ENCODE measurements at places on chromosomes 6 and 20.

- DNase-seq = no peak
Measured at GRCh38 chr20:33971147-33971975, 22.4 kb upstream of the RALY start.

- no peak for DNase-seq
Measured at GRCh38 chr20:38075161-38075998, 41.8 kb downstream of the RPRD1B start.

DNA sequence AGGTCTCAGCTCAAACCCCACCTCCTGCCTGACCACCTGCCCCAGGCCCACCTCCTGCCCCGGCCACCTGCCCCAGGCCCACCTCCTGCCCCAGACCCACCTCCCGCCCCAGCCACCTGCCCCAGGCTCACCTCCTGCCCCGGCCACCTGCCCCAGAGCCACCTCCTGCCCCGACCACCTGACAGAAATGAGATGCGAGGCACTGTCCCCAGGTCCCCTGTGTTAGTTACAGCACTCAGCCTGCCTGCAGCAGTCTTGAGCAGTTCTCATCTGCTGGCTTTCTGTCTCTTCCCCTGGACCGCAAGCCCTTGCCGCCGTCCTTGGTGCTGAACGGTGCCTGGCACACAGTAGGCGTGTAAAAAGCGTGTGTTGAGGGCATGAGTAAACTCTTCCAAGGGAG, 79.5 kb downstream of the CDH4 start:
- DNase-seq = no peak

GRCh38 chr6:91961671-91962070, 1374.8 kb upstream of the MAP3K7 start:
- DNase-seq = no peak

DNA sequence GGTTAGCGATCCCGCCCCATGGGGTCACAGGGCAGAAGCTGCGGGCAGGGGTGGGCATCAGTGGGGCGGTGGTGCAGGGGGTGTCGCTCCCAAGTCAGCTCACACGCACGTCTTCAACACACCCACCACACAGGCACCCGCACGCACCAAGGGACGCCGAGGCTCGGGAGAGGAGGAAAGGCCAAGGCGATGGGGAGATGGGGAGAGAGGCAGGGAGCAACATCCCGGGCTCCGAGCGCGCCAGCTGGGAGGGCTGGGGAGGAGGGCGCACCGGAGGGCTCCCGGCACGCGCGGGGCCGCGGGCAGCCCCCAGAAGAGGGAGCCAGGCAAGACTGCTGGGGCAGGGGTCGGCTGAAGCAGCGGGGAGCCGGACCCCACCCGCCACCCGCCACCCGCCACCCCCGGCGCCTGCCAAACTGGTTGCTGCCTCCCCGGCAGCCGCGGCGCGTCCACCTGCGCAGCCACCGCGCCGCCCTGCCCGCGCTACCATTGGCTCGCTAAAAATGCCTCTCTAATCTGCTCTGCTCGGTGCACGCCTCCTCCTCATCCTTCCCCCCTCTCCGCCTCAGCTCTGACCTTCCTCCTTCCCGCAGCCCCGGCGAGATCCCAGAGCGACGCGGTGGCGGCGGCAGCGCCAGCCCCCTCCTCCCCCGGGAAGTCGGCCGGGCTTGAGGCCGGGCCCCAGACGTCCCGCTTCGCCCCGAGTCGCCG, at the start of gene PACSIN1:
PACSIN1 (plus strand) TSS at position 546 of the 711 bp plus-strand sequence. CDS start 60,230 bp downstream, outside the sequence.
- no peak for DNase-seq

DNA sequence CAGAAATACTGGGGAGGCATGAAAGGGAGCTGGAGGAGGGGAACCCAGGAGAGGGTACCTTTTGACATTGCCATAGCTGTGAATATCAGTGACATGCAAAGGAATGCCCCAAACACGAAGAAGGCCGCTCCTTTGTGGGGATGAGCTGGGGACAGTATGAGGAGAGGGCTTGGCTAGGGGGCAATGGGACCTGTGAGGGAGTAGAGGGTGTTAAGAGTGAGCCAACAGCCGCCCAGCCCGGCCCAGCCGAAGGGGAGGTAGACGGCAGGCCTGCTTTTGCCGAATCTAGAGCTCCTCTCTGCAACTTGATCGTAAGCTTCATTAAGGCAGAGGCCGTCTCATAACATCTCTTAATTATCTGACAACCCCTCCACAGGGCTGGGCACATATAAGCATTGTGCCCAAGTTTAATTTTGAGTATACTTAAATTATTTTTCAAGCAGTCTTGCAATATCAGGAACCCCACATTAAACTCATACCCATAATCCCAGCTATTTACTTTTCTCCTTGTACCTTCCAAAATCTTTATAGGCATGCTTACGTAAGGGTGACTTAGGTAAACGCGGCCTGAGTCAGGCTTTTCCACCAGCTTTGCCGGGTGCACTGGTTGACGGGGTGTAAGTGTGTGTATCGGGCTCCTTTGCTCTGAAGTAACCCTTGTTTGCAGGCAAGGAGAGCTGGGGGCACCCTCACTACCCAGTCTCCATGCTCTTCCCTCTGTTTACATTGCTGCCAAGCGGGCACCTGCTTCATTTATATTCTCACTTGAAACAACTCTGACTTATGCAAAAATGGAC, 24.9 kb upstream of the VEGFA start:
- no peak for DNase-seq

- DNase-seq = no peak
Measured at GRCh38 chr6:141598487-141598886, 534.2 kb upstream of the GJE1 start.

- DNase-seq = no peak
Measured at GRCh38 chr6:84772428-84773132, 8.2 kb upstream of the TBX18 start.

- DNase-seq = no peak
Measured at GRCh38 chr20:33445881-33446625, 2.5 kb upstream of the SNTA1 start.

GRCh38 chr6:136467186-136467585, 83.0 kb downstream of the MAP7 start:
- DNase-seq = no peak

GRCh38 chr6:44261581-44261980, 3.8 kb downstream of the NFKBIE start:
- no peak for DNase-seq

DNA sequence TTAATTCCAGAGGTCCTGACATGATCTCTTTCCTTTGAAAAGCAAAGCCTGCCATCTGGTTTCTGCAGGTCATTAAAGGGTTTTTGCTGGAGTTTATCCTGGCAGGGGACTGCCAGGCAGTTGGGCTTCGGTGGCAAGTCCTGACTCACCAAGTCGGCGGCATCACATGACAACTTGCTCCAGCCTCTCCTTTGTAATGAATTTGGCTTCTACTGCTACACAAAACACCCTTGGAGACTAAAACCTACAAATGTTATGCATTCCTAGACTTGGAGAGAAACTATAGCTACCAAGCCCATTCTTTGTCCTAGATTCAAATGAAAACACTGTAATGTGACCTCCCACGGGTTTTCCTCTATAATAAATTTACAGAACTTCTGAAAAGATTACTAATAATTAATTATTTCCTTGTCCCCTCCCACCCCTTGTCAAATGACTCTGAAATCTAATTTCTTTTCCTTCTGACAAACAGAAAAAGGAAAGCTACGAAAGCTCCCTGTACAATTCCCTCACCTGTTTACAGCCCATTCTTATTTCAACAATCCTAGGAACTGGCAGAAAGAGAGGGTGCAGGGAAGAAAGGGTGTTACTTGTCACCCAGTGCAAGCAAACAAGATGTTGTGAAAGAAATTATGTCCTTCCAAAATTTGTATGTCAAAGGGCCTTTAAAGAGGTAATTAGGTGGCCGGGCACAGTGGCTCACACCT, 62.9 kb downstream of the QRSL1 start:
- DNase-seq = no peak

GRCh38 chr6:1766654-1767053, 156.9 kb downstream of the FOXC1 start:
- no peak for DNase-seq

GRCh38 chr20:61571916-61572711, 320.1 kb downstream of the CDH4 start:
- no peak for DNase-seq

Data from stimulated activated CD4-positive, alpha-beta T cell treated with anti-CD3 and anti-CD28 coated beads, Interleukin-12 subunit alpha, Interleukin-12 subunit beta, amount 100 ng/mL, for 24 hours (primary cell).